Stimulated activated CD8-positive, alpha-beta memory T cell treated with anti-CD3 and anti-CD28 coated beads, Interleukin-12 subunit alpha, Interleukin-12 subunit beta, amount 100 ng/mL, for 1 hour (primary cell): ENCODE measurements at places on chromosomes 1 and 21.

DNA sequence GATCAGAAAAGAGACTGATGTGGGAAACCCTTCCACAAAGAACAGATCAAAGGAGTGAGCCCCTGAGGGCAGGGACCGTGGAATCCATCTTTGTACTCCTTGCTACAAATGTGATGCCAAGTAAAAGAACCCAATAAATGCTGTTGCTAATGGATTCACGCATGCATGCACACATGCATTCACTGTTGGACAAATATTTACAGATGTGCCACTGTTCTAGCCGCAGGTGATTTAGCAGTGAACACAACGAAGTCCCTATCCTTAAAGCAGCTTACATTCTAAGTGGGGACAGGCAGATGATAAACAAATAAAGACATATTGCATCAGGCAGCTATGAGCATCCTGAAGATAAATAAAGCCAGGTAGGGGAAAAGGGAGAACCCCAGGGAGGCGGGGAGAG lies 67.8 kb downstream of the ITPKB start:
- no peak for DNase-seq

DNA sequence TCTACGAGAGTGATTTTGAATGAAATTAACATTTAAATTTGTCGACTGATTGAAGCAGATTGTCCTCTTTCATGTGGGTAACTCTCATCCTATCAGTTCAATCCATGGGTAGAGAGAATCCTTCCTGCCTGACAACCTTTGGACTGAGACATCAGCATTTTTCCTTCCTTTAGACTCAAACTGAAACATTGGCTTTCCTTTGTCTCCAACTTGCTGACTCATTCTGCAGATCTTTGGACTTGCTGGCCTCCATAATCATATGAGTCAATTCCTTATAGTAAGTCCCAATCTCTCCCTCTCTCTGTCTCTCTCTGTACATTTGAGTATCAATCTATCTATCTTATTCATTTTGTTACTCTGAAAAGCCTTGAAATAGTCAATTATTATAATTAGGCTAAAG lies 416.7 kb downstream of the LRRIQ3 start:
- no peak for DNase-seq

DNA sequence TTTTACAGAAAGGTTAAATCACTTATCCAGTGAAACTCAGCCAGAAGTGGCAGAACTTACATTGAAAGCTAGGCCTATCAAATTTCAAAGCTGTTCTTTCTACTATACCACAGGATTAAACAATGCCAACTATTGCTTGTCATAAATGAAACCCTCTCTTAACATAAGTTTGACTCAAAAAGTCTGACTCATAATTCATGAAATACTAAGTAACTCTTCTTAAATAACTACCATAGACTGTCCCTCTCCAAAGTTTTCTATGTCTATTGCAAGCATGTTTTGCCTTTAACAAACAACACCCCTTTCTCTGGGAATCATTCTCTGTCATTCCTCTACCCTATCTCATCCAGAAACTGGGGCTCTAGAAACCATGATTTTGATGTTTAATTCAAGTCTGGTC lies 109.5 kb upstream of the UBE2U start:
- no peak for DNase-seq

GRCh38 chr1:248243204-248243603 lies 12.0 kb downstream of the OR2M4 start:
- no peak for DNase-seq

- no peak for DNase-seq
Measured at GRCh38 chr1:225565847-225566246, 87.1 kb downstream of the ENAH start.

- DNase-seq = no peak
Measured at GRCh38 chr1:96464066-96464465, 257.5 kb upstream of the PTBP2 start.

GRCh38 chr1:31027693-31028526 lies 37.6 kb downstream of the PUM1 start:
- no peak for DNase-seq

- DNase-seq = no peak
Measured at GRCh38 chr1:11960715-11961114, 19.5 kb upstream of the MFN2 start.

DNA sequence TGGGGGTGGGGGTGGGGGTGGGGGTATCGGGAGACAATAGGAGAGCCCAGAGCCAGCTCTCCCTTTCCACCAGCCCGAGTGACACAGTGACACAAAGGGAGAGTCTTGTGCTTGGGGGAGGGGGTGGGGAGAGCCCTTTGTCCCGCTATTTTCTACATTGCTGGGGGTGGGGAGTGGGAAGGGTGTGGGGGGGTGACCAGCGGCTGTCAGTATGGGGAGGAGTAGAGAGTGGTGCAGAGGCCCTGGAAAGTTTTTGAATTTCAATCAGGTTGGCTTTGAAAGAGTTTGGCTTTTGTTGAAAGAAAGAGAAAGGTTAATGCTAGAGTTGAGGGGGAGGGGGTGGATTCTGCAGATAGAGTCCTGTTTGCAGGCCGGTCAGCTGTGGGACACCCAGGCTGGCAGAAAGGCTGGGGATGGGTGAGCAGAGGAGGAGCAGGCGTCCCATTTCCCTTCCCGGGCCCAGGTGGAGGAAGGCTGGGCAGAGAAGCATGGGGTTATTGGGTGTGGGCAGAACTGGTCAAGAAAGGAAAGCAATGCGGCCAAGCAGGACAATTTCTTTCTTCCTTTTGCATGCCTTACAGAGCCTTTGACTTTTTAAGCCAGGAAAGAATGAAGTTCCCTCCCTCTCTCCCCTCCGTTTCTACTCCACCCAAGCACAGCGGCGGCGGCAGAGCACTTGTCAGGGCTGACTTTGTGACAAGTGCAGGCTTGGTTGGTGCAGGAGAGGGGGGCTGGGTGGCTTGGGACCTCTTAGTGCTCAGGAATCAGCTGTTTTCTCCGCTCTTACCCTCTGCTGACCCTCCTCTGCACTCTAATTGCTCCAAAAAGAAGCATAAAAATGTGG lies 96.2 kb downstream of the RNF220 start:
- DNase-seq = no peak
